ENCODE measurements at places on chromosomes 7 and 10.

- DNase-seq: no peak
Measured at GRCh38 chr7:138345567-138345966, 114.5 kb upstream of the TRIM24 start.

DNA sequence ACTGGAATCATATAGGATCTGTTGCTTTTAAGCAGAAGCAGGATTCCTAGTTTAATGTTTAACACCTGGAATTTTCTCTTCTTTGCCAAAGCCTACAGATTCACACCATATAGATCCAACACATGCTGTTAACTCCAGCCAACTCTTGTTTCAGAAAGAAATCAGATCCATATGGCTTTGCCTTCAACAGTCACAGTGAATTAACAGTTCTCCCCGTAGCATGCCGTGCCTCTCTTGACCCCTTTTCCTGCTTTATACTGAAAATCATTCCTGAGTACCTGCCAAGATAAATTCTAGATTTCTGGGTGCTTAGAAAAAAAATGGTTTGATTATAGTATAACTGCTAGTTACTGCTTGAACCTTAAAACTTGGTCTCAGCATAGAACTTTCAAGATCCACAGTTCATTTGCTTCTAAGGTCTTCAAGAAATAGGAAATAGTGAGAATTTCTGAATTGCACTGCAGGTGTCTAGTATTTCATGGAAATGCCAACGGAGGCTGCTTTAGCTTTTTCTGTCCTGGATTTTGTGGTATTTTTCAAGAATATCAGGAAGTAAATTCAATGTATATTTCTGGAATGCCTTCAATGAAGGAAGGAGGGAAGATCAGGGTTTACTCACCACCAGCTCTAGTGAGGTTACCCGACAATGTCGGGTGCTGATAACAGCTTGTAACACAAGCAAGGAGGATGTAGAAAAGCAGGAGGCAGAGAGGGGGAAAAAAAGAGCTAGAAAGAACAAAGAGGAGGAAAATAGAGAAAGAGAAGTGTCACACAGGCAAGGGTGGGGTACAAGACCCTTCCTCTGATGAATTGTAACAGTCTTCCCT is 6.6 kb downstream of the AASS start:
- no peak for DNase-seq

GRCh38 chr10:1677307-1677939 is 59.9 kb downstream of the ADARB2 start:
- no peak for DNase-seq

- DNase-seq: no peak
Measured at GRCh38 chr10:110773693-110774068, 98.0 kb upstream of the PDCD4 start.

GRCh38 chr7:146208492-146208891 is 91.9 kb downstream of the CNTNAP2 start:
- no peak for DNase-seq

- DNase-seq: no peak
Measured at GRCh38 chr7:118945911-118946682, 721.6 kb downstream of the ANKRD7 start.

DNA sequence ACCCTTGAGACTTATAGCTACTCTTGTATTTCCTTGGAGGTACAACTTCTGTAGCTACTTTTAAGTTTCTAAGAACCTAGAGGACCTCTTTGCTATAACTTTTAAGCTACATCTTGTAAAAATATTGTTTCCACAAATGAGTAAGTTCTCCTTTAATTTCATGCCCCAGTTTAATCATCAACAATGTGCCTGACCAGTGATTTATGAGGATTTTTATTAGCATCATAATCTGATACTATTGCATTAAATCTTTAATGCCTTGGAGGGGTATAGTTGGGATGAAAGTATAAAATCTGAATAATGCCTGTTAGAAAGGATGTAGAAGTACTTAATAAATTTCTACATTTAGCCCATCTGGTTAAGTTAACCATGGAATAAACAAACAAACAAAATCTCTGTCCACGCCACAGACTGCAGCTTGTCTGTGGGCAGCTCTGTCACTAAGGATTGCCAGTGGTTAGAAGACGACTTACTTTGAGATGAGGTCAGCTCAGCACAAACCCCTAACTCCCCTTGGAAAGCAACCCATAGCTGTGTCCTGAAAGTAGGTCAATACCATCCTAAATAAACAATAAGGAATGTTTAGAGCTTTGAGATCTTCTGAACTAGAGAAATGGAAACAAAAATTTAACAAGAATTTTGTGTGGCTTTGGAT is 18.3 kb downstream of the UBE2D1 start:
- DNase-seq: no peak

- no peak for DNase-seq
Measured at GRCh38 chr7:48734695-48735406, 189.5 kb upstream of the CDC14C start.

DNA sequence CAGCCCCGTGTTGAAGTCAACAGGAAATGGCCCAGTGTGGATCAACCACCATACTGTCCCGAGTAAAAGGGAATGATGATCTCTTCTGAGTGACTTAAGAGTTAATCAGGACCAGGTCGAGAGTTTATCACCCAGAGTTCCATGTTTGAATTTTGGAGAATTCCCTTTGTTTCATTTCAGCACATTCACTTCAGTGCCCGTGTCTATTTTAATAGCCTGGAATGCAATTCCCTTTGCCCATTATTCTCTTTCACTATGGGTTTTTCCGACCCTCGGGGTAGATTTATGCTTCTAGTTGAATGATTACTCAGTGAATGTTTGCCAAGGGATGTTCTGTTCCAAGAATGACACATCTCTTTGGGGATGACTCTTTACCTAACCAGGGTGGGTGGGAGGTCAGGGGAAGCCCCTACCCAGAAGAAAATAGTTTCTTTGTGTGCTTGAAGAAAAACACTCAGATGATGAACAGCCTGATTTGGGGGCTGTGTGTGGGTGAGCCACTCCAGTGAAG is 594.9 kb downstream of the INHBA start:
- DNase-seq: no peak

GRCh38 chr7:144513334-144513733 is 109.8 kb upstream of the NOBOX start:
- no peak for DNase-seq

- no peak for DNase-seq
Measured at GRCh38 chr10:71638064-71638821, 81.3 kb downstream of the C10orf105 start.

DNA sequence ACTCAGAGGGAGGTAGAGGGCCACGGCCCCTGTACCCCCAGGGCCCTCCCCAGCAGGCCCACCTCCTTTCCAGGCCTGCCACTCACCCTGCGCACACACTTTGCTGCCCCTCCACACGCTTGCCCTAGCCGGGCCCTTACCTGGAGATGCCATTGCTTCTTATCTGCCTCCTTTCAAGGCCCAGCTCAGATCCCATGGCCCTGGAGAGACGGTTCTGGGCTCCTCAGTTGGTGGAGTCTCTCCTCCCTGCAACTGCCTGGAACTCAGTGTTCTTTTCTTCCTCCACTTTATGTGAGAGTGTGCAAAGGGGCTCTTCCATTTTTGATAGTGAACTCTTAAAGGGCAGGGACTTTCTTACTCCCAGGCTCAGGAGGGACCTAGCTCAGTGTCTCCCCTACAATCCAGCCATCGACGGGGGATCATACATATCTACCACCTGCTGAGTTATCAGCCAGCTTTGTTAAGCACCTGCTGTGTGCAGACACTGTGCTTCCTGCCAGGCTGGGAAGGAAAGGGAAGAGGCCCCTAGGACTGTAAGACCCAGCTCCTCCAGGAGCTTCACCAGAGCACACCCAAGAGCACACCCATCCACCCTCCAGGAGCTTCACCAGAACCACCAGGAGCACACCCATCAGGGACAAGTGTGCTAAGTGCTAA is 89.3 kb upstream of the MACROH2A2 start:
- no peak for DNase-seq

- DNase-seq: no peak
Measured at GRCh38 chr10:2782265-2782664, 285.1 kb upstream of the PFKP start.

- no peak for DNase-seq
Measured at GRCh38 chr10:4043897-4044665, 259.1 kb upstream of the KLF6 start.

DNA sequence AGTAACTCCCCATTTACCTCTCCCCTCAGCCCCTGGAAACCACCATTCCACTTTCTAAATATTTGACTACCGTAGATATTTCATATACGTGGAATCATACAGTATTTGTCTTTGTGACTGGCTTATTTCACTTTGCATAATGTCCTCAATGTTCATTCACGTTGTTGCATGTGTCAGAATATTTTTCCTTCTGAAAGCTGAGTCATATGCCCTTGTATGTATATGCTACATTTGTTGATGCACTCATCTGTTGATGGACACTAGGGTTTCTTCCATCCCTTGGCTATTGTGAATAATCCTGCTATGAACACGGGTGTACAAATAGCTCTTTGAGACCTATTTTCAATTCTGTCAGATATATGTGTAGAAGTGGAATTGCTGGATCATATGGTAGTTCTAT is 25.8 kb upstream of the TSPAN13 start:
- DNase-seq: no peak

DNA sequence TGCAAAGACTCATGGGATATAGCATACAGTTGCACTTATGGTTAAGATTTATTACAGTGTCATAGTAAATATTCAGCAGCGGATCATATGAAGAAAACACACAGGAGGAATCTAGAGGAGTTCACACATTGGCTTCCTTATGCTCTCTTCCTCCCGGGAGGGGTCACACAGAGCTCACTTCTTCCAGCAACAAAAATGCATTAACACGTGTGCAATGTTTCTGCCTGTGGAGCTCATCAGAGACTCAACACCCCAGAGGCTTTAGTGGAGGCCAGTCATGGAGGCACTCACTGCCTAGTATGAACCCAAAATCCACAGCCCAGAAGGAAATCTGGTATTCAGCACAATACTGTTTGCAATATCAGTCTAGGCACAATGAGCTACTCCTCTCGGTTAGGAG is 202.8 kb upstream of the PRSS1 start:
- DNase-seq: no peak

DNA sequence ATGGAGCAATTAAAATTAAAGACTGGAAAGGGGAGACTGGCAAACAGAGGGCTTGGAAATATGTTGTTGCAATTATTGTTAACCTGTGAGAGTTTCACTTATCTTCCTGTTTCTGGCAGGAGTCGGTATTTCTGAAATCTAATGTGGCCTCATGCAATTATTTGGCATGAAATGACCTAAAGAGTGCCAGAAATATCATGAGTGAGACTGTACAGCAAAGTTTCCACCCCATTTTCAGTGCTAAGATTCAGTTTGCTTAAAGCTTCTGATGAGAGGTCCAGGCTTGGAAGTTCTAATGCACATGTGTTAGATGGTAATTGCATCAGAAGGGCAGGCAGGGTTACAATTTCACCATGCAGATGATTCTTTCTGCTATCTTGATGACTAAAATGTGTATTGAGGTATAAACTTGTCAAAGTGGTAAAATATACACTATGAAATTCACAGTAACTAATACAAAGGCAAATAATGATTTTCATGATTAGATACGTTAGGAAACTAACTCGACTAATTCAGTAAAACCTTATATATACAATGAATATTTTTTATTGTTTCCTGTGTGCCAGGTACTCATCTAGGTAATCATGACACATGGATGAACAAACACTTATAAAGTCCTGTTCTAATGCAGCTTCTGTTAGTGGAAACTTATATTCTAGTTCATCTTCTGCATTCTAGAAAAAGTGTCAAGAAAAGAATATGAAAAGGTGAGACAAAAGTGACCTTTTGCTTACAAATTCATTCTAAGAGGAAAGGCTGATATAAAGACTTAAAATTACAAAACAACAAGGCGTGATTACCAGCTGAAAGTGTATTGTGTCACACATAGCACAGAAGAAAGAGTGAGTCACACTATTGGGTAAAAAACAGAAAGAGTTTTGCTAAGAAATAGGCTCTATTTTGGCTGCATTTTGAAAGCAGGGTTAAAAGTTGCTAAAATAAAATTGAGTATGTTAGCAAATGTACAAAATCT is 533.4 kb upstream of the SEMA3D start:
- DNase-seq: no peak

DNA sequence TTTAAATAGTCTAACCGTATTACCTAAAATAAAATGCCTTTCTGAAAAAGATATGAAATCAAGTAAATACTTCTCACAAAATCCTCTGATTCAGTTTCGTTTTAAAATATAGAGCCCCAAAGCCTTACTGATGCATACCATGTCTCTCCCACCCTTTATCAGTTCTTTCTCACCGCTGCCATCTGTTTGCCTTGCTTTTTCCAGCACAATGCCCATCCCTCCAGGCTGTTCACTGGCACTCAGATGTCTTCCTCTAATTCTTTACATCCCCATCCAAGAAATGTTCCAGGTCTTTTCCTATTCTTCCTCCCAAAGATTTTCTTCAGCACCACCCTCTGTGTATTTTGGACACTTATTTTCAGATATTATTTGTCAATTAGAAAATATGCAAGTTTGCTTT is 116.5 kb upstream of the LRRN3 start:
- no peak for DNase-seq

DNA sequence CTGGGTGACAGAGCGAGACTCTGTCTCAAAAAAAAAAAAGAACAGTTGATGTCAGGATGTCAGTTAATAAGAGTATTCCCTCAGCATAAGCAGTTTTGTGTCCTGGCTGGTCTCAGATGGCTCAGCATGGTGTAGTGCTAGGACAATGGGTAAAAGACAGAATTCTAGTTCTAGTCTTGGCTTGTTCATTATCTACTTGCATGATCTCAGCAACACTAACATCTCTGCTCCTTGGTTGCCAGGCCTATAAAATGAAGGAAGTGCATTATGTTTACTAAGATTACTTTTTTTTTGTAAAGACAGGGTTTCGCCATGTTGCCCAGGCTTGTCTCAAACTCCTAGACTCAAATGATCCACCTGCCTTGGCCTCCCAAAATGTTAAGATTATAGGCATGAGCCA is 84.3 kb upstream of the SP8 start:
- no peak for DNase-seq

- DNase-seq: no peak
Measured at GRCh38 chr10:86961481-86962091, 3.2 kb downstream of the SNCG start.

GRCh38 chr10:97279121-97279815 is 13.2 kb downstream of the ARHGAP19 start:
- no peak for DNase-seq

DNA sequence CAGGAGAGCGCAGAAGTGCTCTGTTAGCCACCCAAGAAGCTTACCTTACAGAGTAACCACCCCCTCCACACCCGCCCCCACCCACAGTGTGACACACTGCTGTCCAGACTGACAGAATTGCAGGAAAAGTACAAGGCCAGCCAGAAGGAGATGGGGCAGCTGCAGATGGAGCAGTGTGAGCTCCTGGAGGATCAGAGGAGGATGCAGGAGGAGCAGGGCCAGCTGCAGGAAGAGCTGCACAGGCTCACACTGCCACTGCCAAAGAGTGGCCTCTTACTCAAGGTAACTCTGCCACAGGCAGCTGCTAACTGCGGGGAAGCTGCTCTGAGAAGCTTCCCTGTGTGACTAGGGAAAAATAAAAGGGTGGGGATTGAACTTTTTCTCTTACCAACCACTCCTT is 17.6 kb downstream of the CCDC136 start:
- no peak for DNase-seq
